ENCODE measurements at places on chromosomes 13 and 19. TPM values are rescaled to one million over a fixed set of nuclear protein-coding genes. Genes with fewer than 3 reads are reported as not detected.

Gene ZNF486
- 13.9 TPM for total RNA-seq

Gene BST2
- 222 TPM for total RNA-seq

Gene IGFL1
- not detected for total RNA-seq

Gene ZNF835
- 1.8 TPM for total RNA-seq

Gene LCP1
- 1,296 TPM for total RNA-seq

Gene EDDM13
- total RNA-seq: 2.9 TPM

Gene C19orf18
- total RNA-seq: 0.73 TPM

Gene PLA2G4C
- 0.73 TPM for total RNA-seq

Gene TMEM145
- total RNA-seq: 0.37 TPM

Gene LRP3
- total RNA-seq: not detected

Gene IGSF23
- total RNA-seq: not detected

- no peak for DNase-seq
These were observed 599 bp upstream of the ZNF784 start for GRCh38 chr19:55625004-55625326.

GRCh38 chr13:67351909-67352308 is 121.8 kb upstream of the PCDH9 start:
- DNase-seq: no peak

DNA sequence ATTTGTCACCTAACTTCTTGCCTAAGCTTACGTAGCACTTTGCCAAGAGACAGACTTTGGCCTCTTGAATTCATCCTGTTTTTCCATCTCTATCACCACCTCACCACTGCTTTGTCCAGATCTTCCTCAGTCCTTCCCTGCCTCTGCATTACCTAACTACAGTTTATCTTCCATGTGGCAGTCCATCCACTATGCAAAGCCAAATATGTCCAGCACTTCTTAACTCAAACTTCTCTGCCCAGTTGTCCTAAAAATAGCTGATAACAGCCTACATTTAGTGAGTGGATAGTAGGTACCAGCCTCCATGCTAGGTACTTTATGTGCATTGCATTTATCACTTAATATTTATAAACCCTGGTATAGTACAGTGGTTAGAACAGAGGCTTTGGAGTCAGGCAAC is 111.4 kb downstream of the ZAR1L start:
- no peak for DNase-seq

DNA sequence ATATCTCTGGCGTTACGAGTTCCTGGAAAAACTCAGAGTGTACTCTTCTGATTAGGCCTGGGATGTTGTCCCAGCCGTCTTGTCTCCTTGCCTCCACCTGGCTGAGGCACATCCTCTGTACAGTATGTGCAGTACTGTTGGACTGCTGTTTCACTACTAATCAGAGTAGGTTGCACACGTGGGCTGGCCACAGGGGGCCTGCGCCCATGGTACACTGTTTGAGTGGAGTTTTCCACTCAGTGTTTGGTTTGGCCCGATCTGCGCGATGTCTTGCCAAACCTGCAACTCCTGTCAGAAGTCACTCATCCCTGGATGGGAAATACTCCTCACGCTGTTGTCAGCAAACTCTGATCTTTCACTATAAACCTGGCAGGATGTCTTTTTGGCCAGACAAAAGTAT is 189.6 kb upstream of the CSNK1A1L start:
- DNase-seq: no peak

GRCh38 chr13:84413016-84413415 is 530.7 kb upstream of the SLITRK1 start:
- no peak for DNase-seq

- no peak for DNase-seq
These were observed 2.3 kb downstream of the AMH start for GRCh38 chr19:2251106-2252054.

GRCh38 chr19:8116437-8117293 is 32.7 kb downstream of the FBN3 start:
- DNase-seq: peak; percentile 24

GRCh38 chr13:36421447-36421846 is 10.8 kb upstream of the CCNA1 start:
- DNase-seq: no peak

DNA sequence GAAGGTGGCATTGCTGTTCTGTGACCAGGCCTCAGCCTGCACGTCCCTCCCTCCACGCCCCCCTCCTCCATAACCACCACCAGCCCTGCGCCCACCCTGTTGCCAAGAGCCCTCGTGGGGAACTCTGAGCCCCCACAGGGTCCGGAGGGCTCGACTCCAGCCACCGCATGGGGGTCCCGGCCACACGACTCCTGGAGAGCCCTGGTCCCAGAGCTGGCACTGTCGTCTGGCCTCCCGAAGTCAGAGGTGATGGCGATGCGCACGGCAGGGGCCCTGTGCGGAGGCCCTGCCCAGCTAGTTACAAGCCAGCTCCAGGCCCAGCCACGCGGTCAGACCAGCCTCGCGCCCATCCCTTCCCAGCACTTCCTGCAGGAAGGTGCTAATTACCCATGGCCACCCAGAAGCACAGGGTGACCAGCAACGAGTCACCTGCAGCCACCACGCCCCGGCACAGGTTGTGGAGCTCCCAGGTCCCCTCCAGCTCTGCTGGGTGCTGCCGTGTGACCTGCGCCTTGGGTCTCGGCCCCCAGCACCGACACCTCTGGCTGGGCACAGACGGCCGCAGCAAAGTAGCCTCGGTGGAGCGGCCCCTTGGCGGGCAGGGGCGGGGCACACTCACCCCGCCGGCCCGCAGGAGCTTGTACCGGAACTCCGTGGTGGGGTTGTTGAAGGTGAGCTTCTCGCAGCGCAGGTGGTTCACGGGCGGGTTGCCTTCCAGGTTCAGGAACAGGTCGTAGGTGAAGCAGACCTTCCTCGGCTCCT is 49.6 kb downstream of the MLLT1 start:
- DNase-seq: no peak

DNA sequence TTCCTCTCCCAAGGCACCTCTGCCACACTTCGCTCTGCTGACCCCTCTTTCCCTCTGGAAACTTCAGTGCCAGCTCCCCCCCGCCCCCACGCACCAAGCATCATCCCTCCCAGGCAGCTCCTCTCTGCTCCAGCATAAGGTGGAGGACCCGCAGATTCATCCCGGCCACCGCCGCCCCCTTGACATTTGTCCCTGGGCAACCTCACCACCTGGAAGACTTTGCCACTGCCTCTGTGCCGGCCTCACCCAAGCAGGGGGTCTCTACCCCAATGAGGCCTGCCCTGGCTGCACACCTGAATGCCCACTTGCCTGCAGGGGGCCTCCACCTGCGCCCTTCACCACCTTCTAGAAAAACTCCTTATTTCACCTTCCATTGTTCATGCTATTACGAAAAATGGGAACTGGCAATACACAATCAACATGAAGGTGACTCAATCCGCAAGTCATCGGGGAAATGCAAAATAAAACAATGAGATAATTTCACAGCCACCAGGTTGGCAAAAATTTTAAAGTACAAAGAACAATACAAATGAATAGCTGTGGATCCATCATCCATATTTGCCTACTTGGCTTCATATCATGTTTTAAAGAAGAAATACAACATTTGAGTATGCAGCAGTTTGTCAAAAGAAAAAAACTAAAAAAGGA is 21.9 kb downstream of the CCNE1 start:
- DNase-seq: no peak

GRCh38 chr19:30512176-30513081 is 140.2 kb downstream of the ZNF536 start:
- no peak for DNase-seq

DNA sequence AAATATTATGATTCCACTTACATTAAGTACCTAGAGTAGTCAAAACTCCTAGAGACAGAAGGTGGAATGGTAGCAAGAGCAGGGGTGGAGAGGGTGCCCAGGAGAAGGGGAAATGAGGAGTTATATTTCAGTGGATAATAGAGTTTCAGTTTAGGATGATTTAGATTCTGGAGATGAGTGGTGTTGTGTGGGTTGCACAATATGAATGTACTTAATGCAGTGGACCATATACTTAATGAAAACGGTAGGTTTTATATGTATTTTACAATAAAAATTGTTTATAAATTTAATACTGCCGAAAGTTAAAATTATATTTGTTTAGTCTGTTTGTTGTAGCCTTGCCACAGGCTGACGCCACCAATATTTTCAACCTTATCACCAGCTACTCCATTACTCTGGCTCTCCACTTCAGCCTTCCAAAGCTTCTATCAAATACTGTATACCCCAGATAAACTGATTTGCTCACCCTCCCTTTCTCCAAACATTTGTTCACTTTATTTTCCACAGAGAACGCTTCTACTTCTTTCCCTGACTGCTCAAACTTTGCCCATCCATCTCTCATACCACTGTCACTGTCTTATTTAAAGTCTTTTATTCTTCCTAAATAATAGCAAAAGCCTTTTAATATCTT is 1.4 kb upstream of the RBM26 start:
- DNase-seq: no peak

DNA sequence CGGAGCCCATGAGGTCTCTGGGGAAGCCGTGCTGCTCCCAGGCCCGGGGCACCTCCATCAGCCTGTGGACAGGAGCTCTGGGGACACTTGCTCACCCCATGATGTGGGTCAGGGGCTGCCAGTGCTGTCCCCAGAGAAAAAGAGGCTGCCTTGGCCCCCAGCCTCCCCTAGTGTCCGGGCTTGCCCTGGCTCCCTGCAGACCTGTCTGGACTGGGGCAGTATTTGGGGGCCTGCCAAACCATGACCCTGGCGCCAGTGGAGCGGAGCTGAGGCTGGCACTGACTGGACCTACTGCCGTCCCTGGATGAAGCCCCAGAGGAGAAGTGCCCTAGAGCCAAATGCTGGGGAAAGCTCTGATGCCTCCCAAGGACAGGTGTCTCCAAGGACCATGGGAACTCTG is 30.4 kb downstream of the ELAVL1 start:
- no peak for DNase-seq

DNA sequence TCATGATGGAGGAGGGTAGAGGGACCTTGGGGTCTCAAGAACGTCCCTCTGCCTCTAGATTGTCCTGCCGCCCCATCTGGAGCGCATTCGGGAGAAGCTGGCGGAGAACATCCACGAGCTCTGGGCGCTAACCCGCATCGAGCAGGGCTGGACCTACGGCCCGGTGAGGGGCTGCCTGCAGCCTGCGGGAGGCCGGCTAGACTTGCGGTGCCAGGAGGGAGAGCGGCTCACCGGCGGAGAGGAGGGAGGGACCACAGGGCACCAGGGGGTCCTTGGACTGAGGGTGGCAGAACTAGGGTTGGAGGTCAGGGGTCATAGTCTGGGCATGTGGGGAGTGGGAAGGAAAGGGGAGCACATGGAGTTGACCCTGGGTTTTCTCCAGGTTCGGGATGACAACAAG is 29.9 kb downstream of the RYR1 start:
- DNase-seq: no peak

- no peak for DNase-seq
These were observed 42.6 kb upstream of the ZDHHC20 start for GRCh38 chr13:21501686-21502085.

- DNase-seq: no peak
These were observed 125.9 kb downstream of the FGF14 start for GRCh38 chr13:102275969-102276368.

GRCh38 chr13:29707876-29708543 is 112.5 kb upstream of the SLC7A1 start:
- peak; percentile 46 for DNase-seq
